HuH-7 (cell line): ENCODE measurements at places on chromosomes 2 and 18.

DNA sequence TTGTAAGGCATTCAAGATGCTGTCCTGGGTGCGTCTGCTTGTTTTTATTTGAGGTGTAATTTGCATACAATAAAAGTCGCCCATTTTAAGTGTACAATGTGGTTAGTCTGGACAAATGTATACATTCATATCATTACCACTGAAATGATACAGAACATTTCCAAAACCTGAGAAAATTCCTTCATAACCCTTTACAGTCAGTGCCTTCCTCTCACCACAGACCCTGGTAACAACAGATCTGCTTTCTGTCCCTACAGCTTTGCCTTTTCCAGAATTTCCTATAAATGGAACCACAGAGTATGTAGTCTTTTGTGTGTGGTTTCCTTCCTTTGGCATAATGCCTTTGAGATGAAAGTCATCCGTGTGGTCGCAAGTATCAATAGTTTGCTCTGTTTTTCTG is 45.8 kb upstream of the NFU1 start:
- no peak for DNase-seq

GRCh38 chr2:125643585-125643984 is 1012.4 kb upstream of the GYPC start:
- DNase-seq, result no peak

GRCh38 chr2:51071191-51071590 is 39.3 kb upstream of the NRXN1 start:
- no peak for DNase-seq

DNA sequence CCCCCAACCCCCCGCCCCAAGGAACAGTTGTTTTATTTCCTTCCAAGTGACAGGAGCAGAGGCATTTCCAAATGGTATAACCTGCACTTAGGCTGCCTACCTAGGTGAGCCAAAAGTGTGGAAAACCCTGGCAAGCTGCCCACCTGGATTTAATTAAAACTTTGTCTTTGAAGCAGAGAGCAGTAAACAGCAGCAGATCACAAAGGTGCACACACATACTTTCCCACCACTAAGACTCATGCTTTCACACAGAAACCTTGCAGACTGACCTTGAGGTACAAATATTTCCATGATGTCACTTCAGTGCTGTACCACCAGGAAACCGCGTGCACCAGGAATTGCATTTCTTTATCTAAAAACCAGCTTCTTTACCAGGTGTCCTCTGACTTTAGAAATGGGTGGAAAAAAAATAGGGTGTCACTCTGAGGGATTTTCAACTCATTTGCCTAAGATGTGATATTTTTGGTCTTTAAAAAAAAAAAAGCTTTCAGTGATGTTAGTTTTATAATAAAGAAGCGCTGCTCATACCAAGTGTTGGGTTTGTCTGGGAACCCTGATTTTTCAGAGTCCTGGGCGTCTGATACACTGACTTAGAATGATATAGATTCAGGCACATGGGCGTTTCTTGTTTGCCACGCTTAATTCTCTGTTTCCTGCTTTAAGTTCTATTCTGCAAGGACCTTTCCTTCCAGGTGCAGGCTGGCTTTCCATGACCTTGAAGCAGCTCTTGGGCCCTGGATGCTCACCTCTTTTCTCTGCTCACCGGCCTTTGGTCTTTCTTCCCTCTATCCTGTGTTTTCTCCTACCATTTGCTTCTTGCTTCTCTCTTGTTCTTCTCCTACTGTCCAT is 70.7 kb upstream of the BCL2L11 start:
- no peak for DNase-seq

- no peak for DNase-seq
These were observed 1104.0 kb upstream of the PIK3C3 start for GRCh38 chr18:40851014-40851429.

- DNase-seq, result no peak
These were observed 20.8 kb upstream of the MAL start for GRCh38 chr2:95004711-95005110.

GRCh38 chr2:241803387-241804325 is 5.3 kb upstream of the NEU4 start:
- no peak for DNase-seq

- no peak for DNase-seq
These were observed 102.9 kb upstream of the HAAO start for GRCh38 chr2:42895134-42895790.

DNA sequence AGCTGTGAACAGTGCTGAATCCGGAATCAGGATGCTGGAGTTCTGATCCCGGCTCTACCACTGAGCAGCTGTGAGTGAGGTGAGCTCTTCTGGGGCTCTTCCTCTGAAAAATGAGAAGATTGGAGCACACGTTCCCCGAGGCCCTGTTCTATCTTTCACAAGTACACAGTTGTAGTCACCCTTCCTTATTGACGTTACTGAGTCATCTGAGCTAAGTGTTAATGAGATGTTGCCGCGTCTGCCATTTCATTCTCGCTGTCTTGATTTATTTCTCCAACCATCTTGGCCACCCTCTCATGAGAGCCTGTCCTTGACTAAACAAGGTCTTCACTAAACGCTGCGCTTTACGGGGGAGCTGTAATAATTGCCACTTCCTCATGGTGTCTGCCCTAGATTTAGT is 31.9 kb upstream of the EFR3B start:
- DNase-seq, result no peak

GRCh38 chr2:111143107-111143842 is 22.6 kb downstream of the BCL2L11 start:
- DNase-seq, result no peak

- no peak for DNase-seq
These were observed 1.7 kb downstream of the WIPF1 start for GRCh38 chr2:174595891-174596397.
